Activated naive CD4-positive, alpha-beta T cell (primary cell): ENCODE measurements at places on chromosomes 2 and 18.

- DNase-seq: no peak
Measured at GRCh38 chr18:35671966-35672603, 90.5 kb downstream of the GALNT1 start.

GRCh38 chr2:191612496-191612895, 65.4 kb upstream of the NABP1 start:
- no peak for DNase-seq

- no peak for DNase-seq
Measured at GRCh38 chr2:236663287-236664101, 93.9 kb downstream of the ACKR3 start.

- no peak for DNase-seq
Measured at GRCh38 chr2:189552991-189553404, 27.6 kb downstream of the SLC40A1 start.

DNA sequence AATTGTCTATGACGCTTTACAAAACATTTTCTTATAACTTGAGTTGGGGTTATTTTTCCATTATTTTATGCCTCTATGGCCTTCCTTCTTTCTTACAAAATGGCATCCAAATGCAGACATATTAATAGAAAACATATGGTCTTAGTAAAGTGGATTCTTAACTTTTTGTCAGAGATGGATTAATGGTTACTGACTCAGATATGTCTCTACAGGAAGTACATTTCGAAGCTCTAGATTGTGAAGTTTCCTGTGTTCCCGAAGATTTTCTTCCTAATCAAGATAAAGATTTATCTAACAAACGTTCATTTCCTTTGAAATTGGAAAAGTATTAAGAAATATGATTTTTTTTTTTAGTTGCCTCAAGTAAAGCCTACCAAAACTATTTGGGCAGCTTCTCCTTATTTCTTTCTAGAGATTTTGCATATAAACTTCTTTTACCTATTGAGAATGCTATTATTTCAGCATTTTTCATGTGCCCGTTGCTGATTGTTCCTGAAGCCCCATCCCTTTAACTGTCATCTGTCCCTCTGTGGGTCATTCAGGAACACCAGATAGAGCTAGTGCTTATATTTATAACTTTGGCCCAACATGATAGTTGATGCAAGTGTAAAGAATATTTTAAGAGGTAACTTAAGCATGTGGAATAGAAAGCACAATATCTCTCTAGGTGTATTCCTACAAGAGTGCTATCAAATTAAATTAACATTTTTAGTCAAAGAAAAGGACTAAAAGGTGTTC, 498.0 kb downstream of the CCDC85A start:
- DNase-seq: no peak
